NCI-H146 (cell line): ENCODE measurements at places on chromosomes 16 and 17.

- DNase-seq, result no peak
These were observed 13.9 kb downstream of the CNEP1R1 start for GRCh38 chr16:50038756-50039529.

DNA sequence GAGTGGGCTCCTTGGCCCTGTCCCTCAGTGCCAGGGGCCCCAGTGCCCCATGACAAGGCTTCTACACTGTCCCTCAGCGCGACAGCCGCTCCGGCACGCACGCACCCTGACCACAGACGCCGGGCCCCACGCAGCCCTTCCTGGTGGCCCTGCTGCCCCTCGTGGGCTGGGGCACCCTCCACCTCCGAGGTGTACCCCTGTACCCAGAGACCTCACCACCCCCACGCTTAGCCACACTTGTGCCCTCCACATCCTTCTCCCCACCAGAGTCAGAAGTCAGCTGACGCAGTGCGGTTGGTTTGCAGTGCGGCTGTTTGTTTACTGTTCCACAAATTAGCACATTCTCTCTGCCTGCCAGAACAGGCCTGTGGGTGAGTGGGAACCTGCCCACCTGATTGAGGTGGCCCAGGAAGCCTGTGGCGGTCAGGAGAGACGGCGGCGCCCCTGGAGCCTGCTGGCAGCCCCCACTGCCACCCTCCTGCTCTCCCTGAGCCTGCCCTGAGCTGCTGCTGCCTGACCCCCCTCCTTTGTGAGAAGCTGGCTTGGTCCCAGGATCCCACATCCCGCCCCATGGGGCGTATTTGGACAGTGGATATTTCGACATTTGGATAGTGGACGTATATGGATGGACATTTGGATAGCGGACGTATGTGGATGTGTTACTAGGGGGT lies 38.0 kb upstream of the CDH15 start:
- DNase-seq, result no peak

- DNase-seq, result peak; percentile 10
These were observed 323.0 kb upstream of the TBX2 start for GRCh38 chr17:61076621-61077031.

- no peak for DNase-seq
These were observed 19.1 kb downstream of the NLRC5 start for GRCh38 chr16:57008440-57008839.

DNA sequence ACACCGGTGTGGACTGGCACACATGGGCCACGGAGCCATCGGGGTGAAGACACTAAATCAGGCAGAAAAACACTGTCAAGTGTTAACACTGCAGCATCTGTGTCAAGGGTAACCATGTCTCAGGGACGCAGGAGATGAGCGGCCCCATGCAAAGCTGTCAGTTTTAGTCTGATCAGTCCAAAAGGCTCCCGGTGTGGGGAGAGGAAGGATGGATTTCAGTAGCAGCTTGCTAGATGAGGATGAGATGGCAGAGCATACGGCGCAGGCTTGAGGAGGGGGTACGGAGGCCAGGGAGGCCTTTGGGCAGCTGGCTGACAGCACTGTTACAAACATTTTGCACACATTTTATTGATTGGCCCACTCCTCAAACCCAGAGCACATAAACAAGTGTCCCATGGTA lies 98.1 kb downstream of the GNAO1 start:
- DNase-seq, result no peak

DNA sequence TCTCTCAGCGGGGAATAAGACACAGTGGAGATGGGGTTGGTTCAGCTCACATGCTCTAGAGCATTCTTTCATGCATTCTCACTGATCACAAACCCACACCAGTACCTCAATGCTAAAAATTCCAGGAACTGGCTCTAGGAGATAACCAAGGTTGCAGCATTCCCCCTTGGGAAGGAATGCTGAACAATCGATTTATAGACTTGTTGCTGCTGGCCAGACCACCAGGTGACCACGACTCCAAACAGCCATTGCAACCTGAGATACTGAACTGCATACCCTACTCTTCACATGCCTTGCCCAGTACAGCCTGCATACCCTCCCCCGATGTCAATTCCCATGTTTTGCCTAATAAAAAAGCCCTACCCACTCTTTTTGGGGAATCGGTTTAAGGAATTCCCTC lies 75.1 kb upstream of the GPRC5B start:
- DNase-seq, result peak; percentile 4

- no peak for DNase-seq
These were observed 67.3 kb downstream of the ANKRD11 start for GRCh38 chr16:89422905-89423630.

- peak; percentile 76 for DNase-seq
These were observed 6.7 kb upstream of the TPPP3 start for GRCh38 chr16:67399749-67400704.

DNA sequence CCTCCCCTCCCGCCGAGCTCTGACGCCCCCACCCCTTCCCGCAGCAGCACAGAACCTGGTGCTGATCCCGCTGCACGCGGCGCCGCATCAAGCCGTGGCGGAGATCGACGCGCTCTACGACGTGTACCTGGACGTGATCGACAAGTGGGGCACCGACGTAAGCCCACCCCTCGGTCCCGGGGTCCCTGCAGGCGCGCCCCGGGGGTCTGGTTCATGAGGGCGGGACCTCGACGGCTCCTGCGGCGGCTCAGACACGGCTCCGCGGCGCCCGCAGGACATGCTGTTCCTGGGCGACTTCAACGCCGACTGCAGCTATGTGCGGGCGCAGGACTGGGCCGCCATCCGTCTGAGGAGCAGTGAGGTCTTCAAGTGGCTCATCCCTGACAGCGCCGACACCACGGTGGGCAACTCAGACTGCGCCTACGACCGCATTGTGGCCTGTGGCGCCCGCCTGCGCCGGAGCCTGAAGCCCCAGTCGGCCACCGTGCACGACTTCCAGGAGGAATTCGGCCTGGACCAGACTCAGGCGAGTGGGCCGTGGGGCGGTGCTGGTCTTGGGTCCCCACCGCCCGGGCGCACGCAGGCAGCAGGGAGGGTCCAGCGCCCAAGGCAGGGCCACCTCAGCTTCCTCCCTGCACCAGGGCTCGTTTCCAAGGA lies 1.4 kb downstream of the DNASE1L2 start:
- DNase-seq, result no peak

GRCh38 chr17:60887614-60888028 lies 210.0 kb downstream of the BCAS3 start:
- no peak for DNase-seq

DNA sequence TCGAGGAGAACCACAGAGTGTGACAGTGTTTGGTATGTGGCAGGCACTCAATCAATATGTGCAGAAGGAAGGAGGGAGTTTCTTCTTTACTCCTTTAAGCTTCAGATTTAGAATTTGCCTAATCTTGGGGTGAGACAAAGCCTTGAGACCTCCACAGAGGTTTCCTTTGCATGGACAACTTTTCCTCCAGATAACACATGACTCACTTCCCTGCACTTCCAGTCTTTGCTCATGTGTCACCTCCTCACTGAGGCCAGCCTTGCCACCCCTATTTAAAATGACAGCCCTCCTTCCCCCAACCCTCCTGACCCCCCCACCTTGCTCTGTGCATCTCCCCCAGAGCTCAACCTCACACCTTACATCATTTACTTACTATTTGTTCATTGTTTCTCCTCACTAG lies 17.4 kb upstream of the NOS2 start:
- no peak for DNase-seq

GRCh38 chr17:77996256-77996655 lies 37.8 kb downstream of the TNRC6C start:
- no peak for DNase-seq

DNA sequence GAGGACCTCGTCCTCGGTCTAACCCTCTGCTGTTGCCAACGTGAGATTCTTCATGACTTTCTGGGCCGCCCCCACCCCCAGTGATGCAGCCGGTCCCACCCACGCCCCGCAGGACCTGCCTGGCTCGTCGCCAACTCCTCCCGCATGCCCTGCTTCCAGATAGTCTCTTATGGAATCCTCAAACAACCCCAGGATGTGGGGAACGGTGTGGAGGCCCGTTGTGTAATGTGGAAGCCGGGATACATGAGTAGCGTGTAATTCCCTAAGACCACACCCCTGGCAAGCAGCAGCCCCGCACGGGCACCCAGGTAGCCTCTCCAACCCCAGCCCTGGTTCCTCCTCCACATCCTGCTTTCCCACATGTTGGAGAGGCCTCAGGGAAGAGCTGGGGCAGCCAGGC lies 275.9 kb downstream of the C16orf95 start:
- no peak for DNase-seq

- no peak for DNase-seq
These were observed 8.3 kb downstream of the GRB2 start for GRCh38 chr17:75397217-75397616.

GRCh38 chr17:55545806-55546205 lies 34.6 kb upstream of the SMIM36 start:
- no peak for DNase-seq

- DNase-seq, result no peak
These were observed 346.0 kb downstream of the GRIN2A start for GRCh38 chr16:9836118-9836736.

GRCh38 chr16:64865069-64865696 lies 256.7 kb downstream of the CDH11 start:
- no peak for DNase-seq
